Progenitor cell of endocrine pancreas (in vitro differentiated cells): ENCODE measurements at places on chromosomes 6 and 20. TPM values are rescaled to one million over a fixed set of nuclear protein-coding genes. Genes with fewer than 3 reads are reported as not detected.

The MAS1 gene
- not detected in 2 replicates for total RNA-seq

The KIAA1755 gene
- total RNA-seq = 0.16 and 0.29 TPM in 2 replicates

The SLC22A16 gene
- total RNA-seq = not detected in 2 replicates

DNA sequence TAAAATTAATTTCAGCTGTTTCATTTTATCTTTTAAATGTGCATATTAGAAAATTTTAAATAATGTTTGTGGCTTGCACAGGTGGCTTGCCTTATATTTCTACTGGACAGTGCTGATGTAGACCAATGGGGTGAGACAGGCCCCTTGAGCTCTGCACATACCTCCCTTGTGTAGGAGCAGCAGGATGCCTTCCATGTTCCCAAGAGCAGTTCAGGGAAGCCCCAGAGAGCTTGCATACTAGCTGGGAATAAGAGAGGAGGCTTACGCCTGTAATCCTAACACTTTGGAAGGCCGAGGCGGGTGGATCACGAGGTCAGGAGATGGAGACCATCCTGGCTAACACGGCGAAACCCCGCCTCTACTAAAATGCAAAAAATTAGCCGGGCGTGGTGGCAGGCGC is 61.4 kb downstream of the RFPL4B start:
- no peak for DNase-seq

- DNase-seq = no peak
Measured at GRCh38 chr6:135088281-135088680, 33.7 kb upstream of the HBS1L start.

- no peak for DNase-seq
Measured at GRCh38 chr6:131001111-131001736, 61.8 kb downstream of the EPB41L2 start.

DNA sequence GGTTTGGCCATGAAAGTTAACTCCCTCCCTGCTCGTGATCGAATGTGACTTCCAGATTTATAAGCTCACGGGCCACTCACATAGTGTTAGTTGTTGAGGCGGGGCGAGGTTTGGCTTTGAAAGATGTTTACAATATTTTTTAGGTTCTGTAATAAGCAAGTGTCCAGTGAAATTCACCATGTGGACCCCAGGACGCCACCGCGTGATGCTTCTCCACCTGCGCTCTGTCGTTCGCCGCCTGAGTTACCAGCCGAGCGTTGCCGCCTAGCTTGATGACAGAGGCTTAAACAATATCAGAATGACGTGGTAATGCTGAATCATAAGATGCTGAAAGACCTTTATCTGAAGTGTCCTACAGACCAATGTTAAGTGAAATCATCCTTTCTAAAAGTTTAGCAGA is 241.0 kb downstream of the MYLK4 start:
- no peak for DNase-seq

- DNase-seq = no peak
Measured at GRCh38 chr20:21520702-21521595, 7.1 kb upstream of the NKX2-2 start.
